ENCODE measurements at places on chromosomes 2 and 18. TPM values are rescaled to one million over a fixed set of nuclear protein-coding genes. Genes with fewer than 3 reads are reported as not detected.

Gene TXNDC2
- total RNA-seq, result not detected

Gene ICOS
- total RNA-seq, result 122 TPM

Gene OSR1
- not detected for total RNA-seq

Gene UBE2F
- 34.6 TPM for total RNA-seq

Gene DYNAP
- total RNA-seq, result not detected

Gene ST6GAL2
- 0.34 TPM for total RNA-seq

Gene PROKR1
- not detected for total RNA-seq

Gene KCNIP3
- not detected for total RNA-seq

Gene DSC2
- total RNA-seq, result 0.05 TPM

Gene PTPRN
- not detected for total RNA-seq

Gene GAD1
- not detected for total RNA-seq

Gene RFTN2
- not detected for total RNA-seq

Gene GAREM2
- 6.5 TPM for total RNA-seq

Gene ANTXR1
- not detected for total RNA-seq

Gene TUBA4B
- not detected for total RNA-seq

Gene MYOM1
- 0.92 TPM for total RNA-seq

Gene IGFBP5
- not detected for total RNA-seq

Gene MAP3K2
- 91.0 TPM for total RNA-seq

DNA sequence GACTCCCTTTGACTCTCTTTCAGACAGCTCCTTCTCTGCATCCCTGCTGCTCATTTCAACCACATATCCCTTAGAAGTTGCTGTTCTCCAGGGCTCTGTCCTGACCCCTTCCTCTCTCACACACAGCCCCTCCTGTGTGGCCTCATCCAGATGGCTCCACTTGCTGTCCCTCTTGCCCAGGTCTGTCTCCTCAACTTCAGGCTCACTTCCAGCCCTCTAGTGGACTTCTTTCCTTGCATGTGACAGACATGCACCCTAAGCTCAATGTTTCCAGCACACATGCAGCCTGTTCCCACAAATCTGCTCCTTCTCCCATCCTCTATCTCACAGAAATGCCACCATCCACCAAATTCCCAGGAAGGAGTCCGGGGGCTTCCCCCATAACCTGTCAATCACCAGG is 9.0 kb upstream of the MRPL19 start:
- no peak for DNase-seq

DNA sequence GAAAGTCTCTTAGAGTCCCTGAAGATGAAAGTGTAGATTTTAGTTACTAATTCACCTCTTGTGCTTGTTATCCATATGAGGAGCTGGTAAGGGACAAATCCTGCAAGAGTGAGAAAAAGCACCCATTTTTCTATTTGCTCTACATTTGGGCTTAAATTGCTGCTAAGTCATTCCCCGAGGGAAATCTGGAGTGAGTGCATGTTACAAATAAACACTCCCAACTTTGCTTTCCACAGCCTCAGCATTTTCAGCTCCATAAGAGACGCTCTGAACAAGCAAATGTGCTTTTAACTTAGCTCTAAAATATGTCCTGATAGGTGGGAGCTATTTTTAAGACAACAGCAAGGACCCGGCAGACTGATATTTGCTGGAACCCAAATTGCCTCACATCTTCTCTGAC is 126.7 kb downstream of the DPP10 start:
- DNase-seq, result no peak

GRCh38 chr2:205405194-205405593 is 277.1 kb upstream of the NRP2 start:
- no peak for DNase-seq

GRCh38 chr2:143686585-143687164 is 557.5 kb downstream of the ARHGAP15 start:
- no peak for DNase-seq

DNA sequence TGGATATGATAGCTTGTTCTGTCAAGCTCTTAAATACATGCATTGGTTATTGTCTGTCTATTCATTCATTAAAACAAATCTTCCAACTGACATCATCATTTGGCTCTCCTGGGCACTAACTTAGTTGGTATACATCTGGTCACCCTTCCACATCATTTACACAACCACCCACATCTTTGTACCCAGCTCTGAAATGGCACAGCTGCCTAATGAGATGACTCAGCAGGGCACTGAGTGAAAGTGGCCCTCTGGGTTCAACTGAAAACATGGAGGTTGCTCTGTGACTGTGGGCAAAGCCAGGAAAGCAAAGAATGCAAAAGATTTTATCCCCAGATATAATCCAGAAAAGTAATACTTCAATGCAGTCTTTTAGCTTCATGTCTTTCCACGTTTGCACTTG is 234.0 kb upstream of the MAP2 start:
- no peak for DNase-seq

DNA sequence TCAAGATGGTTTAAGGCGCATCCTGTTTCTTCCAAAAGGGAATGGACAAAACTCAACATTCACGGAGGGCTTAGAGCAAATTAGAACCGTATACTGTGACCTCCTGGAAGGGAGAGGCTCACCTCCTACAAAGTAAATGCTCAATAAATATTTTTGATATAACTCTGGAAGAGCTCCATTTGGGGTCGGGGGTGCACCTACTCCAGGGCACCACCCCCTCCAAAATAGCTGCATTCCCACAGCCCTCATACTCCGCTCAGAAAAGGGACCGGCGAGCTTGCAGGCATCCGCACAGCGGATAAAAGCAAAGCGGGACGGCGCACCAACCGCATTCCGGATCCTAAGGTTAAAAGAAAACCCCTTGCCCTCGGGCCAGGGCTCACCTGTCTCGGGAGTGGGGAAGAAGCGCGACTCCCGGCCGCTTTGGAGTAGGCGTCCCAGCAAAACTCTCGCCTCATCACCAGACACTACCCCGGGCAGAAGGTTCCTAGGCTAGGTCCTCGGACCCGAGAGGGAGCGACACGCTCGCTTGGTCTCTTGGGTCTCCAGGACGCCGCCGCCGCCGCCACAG is 378 bp downstream of the WDPCP start:
- no peak for DNase-seq

GRCh38 chr2:190280565-190281350 is 38.9 kb downstream of the HIBCH start:
- DNase-seq, result no peak

- DNase-seq, result no peak
Observed at GRCh38 chr2:217900010-217900779, 102.6 kb downstream of the TNS1 start.

DNA sequence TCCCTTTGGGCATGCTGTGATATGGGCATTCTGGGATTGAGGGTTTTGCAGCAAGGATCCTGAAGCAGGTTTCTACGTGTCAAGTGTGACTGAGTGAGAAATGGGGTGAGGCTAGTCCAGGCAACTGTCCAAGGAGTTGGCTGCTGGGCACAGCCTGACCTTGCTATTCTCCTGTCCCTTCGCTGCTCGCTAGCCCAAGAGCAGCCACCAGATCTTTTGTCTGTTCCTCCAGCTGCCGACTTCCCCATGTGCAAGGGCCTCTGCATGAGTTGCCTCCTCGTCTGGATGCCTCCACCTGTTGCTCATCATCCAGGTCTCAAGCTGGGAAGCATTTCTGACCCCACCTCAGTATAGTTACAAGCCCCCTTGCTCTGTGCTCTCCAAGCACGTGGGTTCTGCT is 71.1 kb downstream of the DYSF start:
- DNase-seq, result no peak

DNA sequence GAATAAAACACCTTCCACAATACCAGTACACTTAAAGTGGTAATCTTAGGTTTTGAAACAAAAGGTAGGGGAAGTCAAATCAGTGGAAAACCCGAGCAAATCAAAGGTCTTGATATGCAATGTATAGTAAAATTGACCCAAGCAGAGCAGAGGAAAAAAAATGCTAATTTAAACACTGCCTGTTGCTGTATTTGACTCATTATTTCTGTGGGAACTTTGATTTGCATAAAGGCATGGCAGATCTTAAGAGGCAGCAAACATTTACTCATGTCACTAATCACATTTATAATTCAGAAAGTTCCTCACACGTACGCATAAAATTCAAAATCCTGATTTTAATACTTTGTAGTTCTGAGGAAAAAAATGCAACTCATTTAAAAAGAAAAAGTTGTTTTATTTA is 64.4 kb downstream of the IKZF2 start:
- no peak for DNase-seq

GRCh38 chr2:151189125-151189524 is 72.5 kb downstream of the RBM43 start:
- no peak for DNase-seq

DNA sequence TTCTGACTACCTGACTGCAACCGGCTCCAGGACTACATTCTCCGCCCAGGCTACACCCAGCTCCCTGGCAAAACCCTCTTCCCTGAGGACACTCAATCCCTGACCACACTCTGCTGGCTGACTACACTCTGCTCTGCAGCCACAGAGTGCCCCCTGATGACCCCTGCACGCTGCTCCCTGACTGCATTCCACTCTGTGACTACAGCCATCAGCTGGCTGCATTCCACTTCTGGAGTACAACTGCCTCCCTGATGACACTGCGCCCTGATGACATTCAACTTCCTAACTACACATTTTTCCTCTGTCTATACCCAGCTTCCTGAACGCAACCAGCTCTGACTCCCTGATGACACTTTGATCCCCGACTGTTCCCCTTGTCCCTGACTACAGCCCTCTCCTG is 71.3 kb upstream of the NRXN1 start:
- no peak for DNase-seq

DNA sequence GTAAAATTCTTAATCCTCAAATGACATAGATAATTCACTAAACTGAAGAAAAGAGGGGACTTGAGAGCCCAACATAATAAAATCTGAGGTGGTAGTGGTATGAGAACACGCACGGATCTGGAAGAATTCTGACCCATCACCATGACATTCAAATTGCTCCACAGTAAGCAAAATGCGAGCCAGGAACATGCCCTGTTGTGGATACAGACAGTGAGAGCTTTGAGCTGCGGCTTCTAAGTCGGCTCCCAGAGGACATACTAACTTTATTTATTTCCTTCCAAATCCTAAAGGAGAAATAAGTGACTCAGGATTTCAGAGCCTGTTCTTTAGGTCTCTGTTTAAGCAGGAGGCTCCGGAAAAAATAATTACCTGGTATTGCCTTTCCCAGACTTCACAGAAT is 143.4 kb upstream of the SMAD7 start:
- DNase-seq, result no peak

DNA sequence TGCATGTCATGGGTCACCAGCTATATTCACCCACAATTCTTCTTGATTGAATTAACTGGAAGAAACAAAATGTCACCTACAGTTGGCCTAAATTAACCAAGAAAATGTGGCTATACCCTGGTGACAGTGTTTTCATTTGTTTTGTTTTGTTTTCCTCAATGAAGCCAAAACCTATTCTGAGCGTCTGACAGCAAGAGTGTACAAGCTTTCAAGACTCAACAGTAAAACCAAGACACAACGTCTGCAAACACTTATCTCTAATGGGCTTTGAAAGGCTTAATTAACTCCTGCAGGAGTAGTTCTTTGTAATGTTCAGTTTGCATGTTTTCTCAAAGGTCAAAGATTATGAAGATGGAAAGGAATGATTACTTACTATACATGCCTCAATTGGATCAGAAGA is 827.6 kb upstream of the KLHL29 start:
- no peak for DNase-seq

DNA sequence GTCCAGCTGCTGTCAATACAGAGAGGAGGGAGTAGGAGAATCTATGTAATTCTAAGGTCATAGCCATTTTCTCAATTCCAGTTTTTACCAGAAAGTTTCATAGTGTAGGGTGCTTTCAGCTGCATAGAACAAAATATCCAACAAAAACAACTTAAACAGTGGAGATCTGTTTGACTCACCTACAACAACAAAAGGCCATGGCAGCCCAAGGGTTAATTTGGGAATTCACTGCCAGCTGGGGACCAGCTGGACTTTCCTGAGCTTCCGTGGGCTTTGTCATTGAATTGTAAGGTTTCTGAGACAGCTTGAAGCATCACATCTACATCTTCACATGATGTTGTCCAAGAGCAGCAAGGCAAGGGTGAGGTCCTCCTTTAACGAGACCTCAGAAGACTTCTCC is 512.7 kb downstream of the IRS1 start:
- DNase-seq, result no peak

- no peak for DNase-seq
Observed at GRCh38 chr2:1052771-1053191, 102.1 kb downstream of the SNTG2 start.

- DNase-seq, result no peak
Observed at GRCh38 chr2:98300141-98300874, 45.9 kb upstream of the CNGA3 start.

GRCh38 chr2:69171897-69172525 is 159.0 kb downstream of the ANTXR1 start:
- no peak for DNase-seq

- DNase-seq, result no peak
Observed at GRCh38 chr2:62306751-62307468, 111.0 kb downstream of the B3GNT2 start.

DNA sequence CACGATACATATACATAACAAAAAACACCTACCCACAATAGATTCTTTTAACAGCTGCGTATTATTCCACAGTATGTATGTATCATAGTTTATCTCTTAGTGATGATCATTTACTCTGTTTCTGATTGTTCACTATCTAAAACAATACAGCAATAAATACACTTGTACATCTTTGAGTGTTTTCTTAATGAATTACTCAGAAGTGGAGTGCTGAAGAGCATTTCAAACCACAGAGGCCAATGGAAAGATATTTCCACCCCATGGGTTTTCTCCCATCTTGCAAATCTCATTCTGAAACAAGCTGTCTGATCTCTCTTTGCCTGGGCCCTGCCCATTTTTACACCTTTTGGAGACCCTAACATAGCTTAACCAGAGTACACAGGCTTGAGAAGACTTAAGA is 113.8 kb upstream of the KLF7 start:
- DNase-seq, result no peak

GRCh38 chr2:42030829-42031228 is 17.0 kb upstream of the PKDCC start:
- no peak for DNase-seq

DNA sequence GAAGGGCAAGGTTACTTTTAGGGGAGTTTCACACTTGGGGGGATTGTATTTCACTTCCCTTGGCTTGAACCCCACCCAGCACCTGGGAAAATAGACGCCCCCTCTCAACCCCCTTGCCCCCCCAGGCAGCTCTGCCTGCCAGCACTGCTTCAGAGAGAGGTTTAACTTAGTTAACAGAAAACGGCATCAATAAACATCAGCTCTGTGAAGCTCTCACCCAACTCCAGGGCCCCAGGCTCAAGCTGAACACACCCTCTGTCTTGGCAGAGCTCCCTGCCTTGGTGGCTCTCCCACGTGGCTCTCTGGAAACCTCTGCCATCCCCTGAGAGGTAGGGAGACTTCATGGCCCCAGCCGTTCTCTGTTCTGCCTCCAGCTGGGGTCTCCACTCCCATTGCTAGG is 244.1 kb downstream of the ACKR3 start:
- DNase-seq, result no peak

- DNase-seq, result no peak
Observed at GRCh38 chr2:2704428-2705090, 373.5 kb upstream of the MYT1L start.

- DNase-seq, result no peak
Observed at GRCh38 chr2:142629193-142629592, 248.3 kb upstream of the KYNU start.

- DNase-seq, result no peak
Observed at GRCh38 chr18:61972389-61973264, 79.8 kb upstream of the RNF152 start.

GRCh38 chr2:100529900-100530299 is 32.9 kb upstream of the PDCL3 start:
- no peak for DNase-seq

GRCh38 chr2:165778187-165778556 is 15.9 kb downstream of the GALNT3 start:
- DNase-seq, result no peak
